NCI-H146 (cell line): ENCODE measurements at places on chromosomes 13 and 19.

DNA sequence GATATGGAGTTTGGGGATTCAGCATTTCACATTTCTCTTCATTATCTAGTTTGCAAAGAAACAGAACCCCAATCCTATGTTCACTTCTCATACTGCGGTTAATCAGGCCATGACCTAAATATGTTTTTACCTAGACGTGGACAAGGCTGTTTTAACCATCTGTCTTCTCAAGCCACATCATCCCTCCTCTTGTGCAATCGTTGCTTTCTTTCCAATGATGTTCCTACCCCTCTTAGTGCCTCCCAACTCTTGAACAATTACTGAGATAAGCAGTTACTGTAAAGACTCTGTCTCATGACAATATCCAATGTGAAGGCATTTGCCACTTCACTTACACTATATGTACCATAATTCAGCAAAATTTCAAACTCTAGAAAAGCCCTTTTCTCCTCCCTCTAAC, 406.2 kb downstream of the LIG4 start:
- DNase-seq: no peak

GRCh38 chr13:114112231-114112825, 20.1 kb downstream of the RASA3 start:
- DNase-seq: no peak

- no peak for DNase-seq
Observed at GRCh38 chr13:105929505-105929904, 606.0 kb downstream of the EFNB2 start.

DNA sequence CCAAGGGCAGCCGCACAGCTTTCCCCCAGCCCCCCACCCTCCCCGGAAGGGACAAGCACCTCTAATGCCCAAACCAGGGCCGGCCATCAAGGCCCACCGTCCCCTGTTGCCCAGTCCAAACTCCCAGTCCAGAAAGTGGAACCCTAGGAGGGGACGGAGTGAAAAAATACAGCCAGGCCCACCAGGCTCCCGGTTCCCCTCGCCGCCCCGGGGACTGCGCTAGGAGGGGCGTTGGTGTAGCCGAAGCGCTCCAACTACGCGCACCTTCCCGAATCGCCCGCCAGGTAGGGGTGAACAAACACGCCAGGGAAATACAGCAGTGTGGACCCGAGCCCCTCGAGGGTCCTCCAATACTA, 1.3 kb downstream of the KLF16 start:
- no peak for DNase-seq

GRCh38 chr19:50510121-50510670, 795 bp downstream of the JOSD2 start:
- no peak for DNase-seq

DNA sequence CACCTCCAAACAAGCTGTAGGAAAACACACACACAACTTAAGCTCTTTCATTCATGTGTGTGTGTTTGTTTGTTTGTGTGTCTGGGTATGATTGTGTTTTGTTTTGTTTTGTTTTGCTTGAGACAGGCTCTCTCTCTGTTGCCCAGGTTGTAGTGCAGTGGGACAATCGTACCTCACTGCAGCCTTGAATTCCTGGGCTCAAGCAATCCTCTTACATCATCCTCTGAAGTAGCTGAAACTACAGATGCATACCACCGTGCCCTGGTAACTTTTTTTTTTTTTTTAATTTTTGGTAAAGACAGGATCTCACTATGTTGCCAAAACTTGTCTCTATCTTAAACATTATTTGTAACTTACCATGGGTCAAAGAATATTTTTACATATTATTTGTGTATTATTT, 431.7 kb downstream of the SLITRK1 start:
- no peak for DNase-seq

GRCh38 chr13:113118261-113119021, 4.2 kb upstream of the F10 start:
- DNase-seq: no peak

GRCh38 chr19:5800361-5801270, 4.3 kb upstream of the NRTN start:
- no peak for DNase-seq

DNA sequence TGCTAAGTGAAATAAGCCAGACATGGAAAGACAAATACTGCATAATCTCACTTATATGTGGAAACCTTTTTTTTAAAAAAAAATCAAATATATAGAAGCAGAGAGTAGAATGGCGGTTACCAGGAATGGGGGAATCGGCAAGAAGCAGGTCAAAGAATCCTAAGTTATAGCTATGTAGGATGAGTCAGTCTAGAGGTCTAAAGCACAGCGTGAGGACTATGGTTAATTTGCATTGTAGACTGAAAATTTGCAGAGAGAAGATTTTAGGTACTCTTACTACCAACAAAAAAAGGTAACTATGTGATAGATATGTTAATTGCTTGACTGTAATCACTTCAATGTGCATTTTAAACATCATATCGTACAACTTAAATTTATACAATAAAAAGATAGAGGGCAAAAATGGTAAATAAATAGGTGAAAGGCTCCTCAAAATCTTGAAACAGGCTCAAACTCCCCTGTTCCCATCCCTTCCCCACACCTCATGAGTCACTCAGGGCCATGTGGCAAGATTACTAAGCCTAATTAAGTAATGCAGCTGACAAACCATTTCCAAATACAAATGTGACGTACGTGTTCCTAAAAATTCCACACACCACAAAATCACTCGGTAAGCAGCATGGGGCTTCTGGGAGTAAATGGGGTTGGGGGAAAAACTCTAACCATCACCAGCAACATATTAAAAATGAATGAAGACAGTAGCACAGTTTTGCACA, 159.0 kb downstream of the USP12 start:
- DNase-seq: no peak

GRCh38 chr13:103325672-103326071, 259.5 kb upstream of the SLC10A2 start:
- DNase-seq: no peak

- DNase-seq: no peak
Observed at GRCh38 chr19:38726761-38727301, 17.4 kb downstream of the CAPN12 start.

GRCh38 chr13:23993680-23993985, 96.3 kb upstream of the C1QTNF9B start:
- no peak for DNase-seq

DNA sequence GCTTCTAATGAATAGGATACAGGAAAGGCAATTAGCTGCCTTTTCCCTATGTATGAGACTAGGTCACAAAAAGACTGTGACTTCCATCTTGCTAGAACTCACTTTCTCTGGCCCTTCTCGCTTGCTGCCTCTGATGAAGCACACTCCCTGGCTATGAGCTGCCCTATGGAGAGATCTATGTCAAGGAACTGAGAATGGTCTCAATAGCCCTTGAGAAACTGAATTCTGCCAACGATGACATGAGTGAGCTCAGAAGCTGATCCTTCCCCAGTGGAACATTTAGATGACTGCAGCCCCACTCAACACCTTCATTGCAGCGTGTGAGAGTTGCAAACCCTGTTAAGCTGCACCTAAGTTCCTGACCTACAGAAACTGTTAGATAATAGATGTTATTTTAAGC, 309.8 kb downstream of the COG6 start:
- DNase-seq: no peak

GRCh38 chr19:45251452-45252354, 632 bp downstream of the MARK4 start:
- DNase-seq: no peak

- no peak for DNase-seq
Observed at GRCh38 chr13:23680845-23681669, 110.8 kb downstream of the TNFRSF19 start.

DNA sequence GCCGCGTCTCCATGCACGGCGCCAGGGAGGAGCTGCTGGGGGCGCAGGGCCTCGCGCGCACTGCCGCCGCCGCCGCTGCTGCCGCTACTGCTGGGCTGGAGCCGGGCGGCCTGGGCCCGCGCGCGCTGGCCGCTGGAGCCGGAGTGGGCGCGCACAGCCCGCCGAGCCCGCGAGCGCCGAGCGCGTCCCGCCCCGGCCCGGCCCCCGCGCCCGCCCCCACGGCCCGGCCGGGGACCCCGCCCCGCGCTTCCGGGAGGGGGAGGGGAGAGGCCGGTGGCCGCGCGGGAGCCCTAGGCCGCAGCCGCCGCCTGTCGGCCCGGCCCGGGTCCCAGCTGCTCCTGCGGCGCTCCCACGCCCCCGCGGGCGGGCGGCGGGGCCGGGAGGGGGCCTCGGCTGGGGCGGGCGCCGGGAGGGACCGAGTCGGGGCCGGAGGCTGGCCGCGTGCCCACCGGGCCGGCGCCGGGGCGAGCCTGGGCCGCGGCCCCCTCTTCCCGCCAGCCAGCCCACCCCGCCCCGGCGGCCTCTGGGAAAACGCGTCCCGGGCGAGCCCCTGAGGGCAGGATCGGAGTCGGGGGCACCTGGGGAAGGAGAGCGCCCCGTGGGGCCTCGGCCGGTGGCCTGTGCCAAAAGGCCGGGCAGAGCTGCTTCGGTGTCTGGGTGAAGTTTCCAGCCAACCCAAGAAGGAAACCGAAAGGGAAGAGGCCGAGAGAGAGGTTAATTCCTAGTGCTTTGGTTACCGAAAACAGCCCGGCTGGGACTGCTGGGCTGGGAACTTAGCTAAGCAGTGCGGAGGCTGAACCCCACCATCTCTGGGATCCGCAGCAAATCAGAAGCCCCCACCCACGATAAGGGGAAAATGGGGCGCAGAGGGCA, at the start of gene STK24:
Gene STK24 (minus strand): TSS at position 145 of the 873 bp plus-strand sequence. CDS start 321 bp downstream, outside the sequence.
- DNase-seq: peak; percentile 81

GRCh38 chr19:30006207-30006606, 64.2 kb downstream of the URI1 start:
- DNase-seq: no peak

DNA sequence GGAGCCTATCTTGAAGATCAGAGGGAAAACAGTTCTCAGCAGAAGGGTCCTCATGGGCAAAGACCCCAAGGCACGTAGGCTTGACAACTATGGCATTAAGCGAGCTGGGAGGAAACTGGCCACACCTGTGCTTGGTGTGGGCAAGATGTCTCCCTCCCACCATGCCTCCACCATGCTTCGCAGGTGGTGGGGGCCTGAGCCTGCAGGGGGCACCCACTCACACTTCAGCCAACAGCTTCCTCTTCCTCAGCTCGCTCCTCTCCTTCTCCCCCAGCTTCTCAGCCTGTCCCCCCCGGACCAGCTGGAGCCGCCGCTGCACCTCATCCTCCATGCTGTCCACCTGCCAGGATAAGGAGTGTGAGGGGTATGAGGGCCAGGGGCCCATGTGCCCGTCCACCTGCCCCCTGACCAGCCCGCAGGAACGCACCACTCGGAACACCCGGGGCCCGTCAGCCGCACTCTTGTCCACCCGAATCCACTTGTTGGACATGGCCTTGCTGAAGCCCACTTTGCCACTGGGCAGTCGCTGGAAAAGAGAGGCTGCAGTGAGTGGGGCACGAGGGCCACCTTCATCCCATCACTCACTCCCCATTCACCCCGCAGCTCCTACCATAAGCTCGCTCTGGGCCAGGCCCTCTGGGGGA, 3.4 kb downstream of the FARSA start:
- DNase-seq: no peak

GRCh38 chr13:25732111-25732865, 319.5 kb downstream of the SHISA2 start:
- DNase-seq: no peak

DNA sequence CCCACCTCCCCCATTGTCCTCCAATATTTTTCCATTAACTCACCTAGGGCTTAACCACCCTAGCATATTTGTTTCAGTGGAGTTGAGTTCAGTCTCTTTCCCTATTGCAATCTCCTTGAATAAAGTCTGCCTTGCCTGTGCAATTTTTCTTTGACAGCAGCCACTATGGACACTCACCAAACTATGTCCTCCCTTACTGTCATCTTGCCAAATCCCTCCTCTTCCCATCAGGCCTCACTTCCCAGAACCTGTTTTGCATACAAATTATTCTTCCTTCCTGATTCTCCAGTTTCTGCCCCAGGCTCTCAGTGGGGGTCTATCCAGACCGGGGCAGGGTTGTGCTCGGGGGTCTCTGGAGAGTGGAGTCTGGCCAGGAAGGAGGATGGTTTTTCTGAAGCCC, 2.2 kb upstream of the LYPD5 start:
- no peak for DNase-seq

DNA sequence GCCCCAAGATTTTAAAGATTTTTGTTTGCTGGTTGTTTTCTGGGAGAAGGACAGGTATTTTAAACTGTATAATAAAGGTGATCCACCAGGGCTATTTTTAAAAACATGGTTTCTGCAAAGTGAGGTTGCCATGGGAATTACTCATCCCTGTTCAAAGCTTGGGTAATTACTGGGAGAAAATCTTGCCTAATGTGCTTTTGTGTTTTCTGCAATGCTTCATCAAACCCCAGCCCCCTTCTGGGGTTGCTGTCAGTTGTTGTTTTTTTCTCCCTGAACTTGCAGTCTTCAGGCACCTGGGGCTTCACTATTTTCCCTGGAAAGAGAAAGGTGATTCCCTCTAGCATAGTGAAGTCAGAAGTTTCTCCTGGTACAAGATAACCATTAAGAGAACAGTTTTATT, 277.2 kb downstream of the NALCN start:
- peak; percentile 73 for DNase-seq

- no peak for DNase-seq
Observed at GRCh38 chr19:40205760-40206159, 12.4 kb downstream of the TTC9B start.
